ENCODE measurements at places on chromosomes 3 and 15. TPM values are rescaled to one million over a fixed set of nuclear protein-coding genes. Genes with fewer than 3 reads are reported as not detected.

Gene NUP210
- 32.9 TPM for total RNA-seq

Gene PYGO1
- total RNA-seq, result 5.6 TPM

Gene ADAMTS17
- total RNA-seq, result 0.13 TPM

Gene PAQR9
- 3.1 TPM for total RNA-seq

Gene ZNF502
- total RNA-seq, result 1.6 TPM

Gene LMAN1L
- total RNA-seq, result not detected

All from A549 treated with GW870086 at 1 μM for 4 hours (cell line).